ENCODE measurements at places on chromosomes 4 and X.

DNA sequence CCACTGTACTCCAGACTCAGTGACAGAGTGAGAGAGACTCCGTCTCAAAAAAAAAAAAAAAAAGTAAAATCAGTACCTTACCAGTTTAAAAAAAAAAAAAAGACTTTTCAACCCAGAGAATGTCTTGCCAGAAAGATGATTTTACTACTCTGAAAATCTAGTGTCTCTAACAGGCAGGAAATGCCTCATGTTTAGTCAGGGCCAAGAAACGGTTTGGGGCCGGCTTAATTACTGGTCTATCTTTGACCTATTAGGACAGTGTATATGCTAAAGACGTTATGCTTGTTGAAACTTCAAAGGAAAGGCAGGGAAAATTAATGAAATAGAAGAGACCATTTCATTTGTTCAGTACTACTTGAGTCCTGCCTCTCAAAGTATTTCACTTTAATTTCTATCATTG lies 9.9 kb downstream of the BEND4 start:
- DNase-seq: no peak

DNA sequence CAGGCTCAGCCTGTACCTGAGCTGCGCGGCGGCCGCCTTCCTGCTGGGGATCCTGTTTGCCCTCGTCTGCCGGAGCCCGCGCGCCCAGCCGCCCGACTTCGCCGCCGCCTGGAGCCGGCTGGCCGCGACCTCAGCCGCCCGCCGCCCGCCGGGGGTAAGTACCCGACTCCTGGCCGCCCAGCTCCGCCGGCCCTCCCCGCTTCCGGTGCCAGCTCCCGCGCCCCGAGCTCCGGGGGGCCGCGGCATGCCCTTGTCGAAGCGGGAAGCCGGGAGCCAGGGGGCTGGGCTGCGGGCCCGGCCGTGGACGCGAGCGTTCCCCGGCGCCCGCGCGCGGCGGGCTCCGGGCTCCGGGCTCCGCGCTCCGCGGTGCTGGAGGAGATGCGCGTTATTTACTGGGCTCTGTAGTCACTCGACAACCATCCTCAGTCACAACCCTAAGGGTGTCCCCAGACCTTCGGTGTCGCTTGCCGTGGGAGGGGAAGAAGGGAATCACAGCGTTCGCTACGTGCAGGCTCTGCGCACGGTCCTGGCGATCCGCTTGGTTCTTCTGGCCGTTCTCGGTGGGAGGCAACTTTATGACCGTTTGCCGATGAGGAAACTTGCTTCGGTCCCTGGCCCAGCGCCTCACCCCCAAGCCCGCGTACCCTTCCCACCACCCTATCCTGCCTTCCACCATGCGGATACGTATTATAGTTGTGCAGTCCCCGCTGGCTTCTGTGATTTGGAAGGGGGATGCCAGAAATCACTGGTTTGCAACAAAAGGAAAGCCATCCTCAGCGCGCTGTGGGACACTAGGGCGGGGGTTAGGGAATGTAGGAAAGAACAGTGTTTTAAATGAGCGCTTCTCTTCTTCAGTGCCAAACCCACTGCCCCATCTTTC lies 944 bp downstream of the SNX25 start:
- DNase-seq: peak; percentile 22

GRCh38 chr4:69070590-69070989 lies 25.7 kb upstream of the UGT2B7 start:
- DNase-seq: no peak

DNA sequence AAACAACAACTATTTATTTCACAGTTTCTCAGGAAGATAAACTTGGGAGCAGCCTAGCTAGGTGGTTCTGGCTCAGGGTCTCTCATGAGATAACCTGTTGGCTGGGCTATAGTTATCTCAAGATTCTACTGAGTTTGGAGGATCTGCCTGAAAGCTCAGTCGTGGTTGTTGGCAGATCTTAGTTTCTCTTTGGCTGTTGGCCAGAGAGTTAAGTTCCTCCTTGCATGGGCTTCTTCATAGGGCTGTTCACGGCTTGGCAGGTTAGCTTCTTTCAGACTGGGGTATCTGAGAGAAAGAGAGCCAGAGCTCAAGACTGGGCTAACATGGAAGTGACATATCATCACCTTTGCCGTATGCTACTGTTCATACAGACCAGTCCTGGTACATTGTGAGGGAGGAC lies 28.7 kb downstream of the SEC24B start:
- no peak for DNase-seq

GRCh38 chr4:81806485-81806884 lies 334.8 kb upstream of the RASGEF1B start:
- DNase-seq: no peak

DNA sequence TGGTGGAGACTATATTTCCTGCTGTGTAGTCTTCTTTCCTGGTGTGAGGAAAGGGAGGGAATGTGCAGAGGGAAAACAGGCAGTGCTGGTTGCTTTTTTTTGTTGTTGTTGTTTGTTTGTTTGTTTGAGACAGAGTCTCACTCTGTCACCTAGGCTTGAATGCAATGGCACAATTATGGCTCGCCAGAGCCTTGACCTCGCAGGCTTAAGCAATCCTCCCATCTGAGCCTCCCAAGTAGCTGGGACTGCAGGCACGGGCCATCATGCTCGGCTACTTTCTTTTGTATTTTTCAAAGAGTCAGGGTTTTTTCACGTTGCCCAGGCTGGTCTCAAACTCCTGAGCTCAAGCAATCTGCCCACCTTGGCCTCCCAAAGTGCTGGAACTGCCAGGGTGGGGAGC lies 82.5 kb downstream of the RELL1 start:
- DNase-seq: no peak

DNA sequence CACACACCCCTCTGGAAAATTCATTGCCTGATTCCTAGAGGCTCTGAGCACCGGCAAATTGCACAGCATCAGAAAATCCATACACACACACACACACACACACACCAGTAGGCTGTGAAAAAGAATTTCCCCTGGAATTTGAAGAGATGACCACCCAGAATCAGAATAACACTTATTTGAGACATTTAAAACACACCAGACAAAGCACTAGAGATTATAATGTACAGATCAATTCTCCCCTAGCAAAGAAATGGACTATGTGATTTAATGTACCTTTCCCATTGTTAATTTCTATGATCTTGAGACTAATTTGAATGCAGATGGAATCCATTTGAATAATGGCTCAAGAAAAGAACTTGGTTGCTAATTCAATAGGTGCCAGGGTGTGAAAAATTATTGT lies 399.3 kb downstream of the HNRNPD start:
- DNase-seq: no peak

DNA sequence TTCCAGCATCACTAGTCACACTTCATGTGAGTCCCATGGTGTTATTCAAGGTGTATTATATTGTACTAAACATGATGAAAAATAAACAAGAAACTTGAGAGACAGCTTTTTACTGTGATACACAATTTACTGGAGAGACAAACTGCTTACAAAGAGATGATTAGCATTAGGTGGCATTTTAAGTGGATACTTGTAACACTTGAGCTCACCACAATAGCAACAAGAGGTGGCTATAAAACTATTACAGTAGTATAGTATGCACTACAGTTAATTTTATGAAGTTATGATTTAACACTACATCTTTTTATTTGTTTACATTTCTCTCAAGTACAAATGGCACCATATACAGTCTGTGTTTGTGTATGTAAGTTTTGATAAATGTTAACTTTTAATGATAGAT lies 246.6 kb downstream of the PARM1 start:
- no peak for DNase-seq

- no peak for DNase-seq
Measured at GRCh38 chr4:685679-686412, 3.1 kb downstream of the SLC49A3 start.

- DNase-seq: no peak
Measured at GRCh38 chrX:151042842-151043241, 59.7 kb downstream of the HMGB3 start.

GRCh38 chr4:151690164-151690870 lies 70.5 kb downstream of the GATB start:
- no peak for DNase-seq

DNA sequence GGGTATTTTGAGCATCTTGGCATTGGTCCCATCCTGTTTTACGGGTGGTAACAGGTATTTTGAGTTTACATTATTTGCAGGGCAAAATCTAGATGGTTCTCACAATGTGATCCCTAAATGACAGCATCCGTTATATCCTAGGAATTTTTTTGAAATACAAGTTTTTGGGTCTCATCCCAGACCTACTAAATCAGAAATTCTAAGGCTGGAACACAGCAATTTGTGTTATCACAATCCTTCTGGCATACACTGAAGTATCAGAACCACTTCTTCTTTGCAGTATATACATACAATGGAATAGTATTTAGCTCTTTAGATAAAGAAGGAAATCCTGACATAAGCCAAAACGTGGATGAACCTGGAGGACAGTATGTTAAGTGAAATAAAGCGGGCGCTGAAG lies 104.1 kb upstream of the LSM6 start:
- DNase-seq: no peak

GRCh38 chr4:118711052-118711451 lies 25.9 kb downstream of the METTL14 start:
- DNase-seq: no peak

DNA sequence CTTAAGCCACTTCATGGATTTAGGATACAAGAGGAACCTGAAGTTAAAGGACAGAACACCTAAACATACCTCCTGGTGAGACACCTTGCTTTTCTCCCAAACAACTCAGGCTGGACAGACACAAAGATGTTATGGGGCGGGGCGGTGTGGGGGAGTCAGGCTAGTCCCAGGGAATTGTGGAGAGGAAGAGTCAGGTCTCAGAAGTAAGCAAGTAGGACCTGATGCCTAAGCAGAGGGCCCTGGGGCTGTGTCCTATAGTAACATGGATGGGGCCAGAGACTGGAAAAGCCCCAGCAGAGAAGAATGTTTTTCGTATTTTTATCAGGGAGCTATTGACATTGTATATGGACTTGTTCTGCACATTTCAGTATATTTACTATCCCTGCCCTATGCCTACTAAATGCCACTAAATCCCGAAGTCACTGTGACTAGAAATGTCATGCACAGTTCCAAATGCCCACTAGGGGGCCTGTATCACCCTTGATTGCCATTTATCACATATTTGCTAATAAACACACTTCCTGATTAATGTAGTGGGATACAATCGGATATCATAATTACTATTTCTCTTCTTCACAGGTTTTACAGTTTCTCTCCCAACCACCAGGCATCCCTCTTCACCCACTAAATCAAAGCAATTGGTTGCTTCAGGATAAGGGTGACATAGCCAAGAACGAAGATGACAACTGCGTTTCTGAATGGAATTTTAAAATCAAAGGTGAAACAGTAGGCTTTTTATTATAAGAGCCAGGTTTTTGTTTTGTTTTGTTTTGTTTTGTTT lies 23.8 kb upstream of the ARHGAP10 start:
- peak; percentile 41 for DNase-seq

DNA sequence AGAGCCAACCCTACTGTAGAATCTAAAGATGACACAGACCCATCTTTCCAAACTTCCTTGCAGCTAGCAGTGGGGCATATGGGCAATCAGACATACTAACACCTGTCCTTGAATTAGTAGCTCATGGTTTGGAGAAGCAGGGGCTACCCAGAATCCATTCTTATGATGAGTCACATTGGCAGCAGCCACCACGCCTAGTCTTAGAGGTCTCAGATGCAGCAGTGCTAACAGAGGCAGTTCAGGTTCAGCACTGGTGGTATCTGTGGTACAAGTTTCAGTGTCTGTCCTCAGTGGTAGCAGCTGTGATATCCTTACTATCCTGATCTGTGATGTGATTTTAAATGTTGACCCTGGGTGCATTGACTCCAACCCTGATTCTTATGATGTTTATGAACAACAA lies 68.1 kb downstream of the FRMPD4 start:
- DNase-seq: no peak

DNA sequence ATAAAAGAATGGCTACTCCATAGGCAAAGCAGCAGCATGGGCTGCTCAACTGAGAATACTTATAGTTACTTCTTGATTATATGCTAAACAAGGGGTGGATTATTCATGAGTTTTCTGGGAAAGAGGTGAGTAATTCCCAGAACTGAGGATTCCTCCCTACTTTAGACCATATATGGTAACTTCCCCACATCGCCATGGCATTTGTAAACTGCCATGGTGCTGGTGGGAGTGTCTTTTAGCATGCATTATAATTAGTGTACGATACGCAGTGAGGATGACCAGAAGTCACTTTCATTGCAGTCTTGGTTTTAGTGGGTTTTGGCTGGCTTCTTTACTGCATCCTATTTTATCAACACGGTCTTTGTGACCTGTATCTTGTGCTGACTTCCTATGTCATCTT lies 141.5 kb downstream of the MAGEB17 start:
- DNase-seq: no peak

Measured in HEK293T (cell line).